ENCODE measurements at places on chromosomes 13 and 19.

GRCh38 chr19:35315883-35316282 lies 13.1 kb upstream of the CD22 start:
- DNase-seq, result no peak

- peak; percentile 42 for DNase-seq
Observed at GRCh38 chr19:42122691-42123607, 9.3 kb downstream of the POU2F2 start.

DNA sequence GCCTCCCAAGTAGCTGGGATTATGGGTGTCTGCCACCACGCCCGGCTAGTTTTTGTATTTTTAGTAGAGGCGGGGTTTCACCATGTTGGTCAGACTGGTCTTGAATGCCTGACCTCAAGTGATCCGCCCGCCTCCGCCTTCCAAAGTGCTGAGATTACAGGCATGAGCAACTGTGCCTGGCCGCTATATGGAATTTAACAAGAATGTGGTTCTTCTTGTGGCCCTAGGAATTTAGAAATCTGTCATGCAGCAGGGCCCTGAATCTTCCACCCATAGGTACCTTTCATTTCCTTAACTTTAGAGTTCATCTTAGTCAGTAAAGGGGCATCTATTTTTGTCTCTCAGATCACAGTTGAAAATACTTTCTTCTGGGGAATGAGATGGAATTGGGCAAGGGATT lies 25.6 kb upstream of the NDFIP2 start:
- DNase-seq, result no peak

GRCh38 chr19:33390101-33390907 lies 16.8 kb downstream of the CEBPG start:
- no peak for DNase-seq

DNA sequence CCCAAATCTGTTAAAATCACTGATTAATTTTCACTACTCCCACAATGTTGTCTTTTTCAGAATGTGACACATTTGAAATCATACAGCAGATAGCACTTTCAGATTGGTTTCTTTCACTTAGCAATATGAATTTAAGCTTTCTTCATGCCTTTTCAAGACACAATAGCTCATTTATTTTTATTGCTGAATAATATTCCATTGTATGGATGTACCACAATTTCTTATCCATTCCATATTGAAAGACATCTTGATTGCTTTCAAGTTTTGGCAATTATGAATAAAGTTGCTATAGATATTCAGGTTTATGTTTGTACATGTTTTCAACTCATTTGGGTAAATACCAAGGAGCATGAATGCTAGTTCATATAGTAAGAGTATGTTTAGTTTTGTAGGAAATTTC lies 2635.6 kb upstream of the PCDH20 start:
- DNase-seq, result no peak

DNA sequence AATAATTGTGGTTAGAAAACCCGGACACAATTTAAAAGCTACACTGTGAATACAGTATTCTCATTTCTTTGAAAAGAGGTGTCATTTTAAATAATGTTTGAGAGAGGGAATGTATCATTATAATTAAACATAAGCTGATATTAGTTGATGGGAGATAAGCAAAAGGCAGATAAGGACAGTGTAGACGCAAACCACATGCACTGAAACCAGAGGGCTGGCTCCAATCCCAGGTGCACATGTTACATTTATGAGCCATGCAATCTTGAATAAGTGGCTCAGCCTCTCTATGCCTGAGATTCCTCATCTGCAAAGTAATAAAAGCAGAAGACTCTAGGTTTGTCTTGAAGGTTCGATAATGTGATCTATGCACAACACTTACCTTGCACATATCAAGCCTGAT lies 238.7 kb downstream of the EFNB2 start:
- no peak for DNase-seq

DNA sequence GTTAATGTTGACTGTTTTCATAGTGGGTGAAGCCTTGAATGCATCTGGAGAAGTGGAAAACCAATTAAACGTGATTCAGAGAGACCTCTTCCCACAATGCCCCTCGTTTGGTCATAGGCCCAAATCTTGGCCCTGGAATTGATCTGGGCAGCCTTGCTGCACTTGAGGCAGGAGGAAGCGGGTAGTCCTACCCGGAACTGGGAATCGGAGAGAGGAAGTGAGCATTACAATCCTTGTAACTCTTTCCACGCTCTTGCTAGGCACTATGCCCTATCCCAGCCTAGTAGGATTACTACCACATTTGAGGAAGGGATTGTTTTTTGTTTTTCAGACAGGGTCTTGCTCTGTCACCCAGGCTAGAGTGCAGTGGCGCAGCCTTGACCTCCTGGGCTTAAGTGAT lies 3.6 kb downstream of the KCNK6 start:
- DNase-seq, result no peak

- no peak for DNase-seq
Observed at GRCh38 chr13:97757807-97758206, 195.7 kb upstream of the IPO5 start.

GRCh38 chr19:18590273-18591272 lies 2.0 kb downstream of the REX1BD start:
- DNase-seq, result peak; percentile 99

DNA sequence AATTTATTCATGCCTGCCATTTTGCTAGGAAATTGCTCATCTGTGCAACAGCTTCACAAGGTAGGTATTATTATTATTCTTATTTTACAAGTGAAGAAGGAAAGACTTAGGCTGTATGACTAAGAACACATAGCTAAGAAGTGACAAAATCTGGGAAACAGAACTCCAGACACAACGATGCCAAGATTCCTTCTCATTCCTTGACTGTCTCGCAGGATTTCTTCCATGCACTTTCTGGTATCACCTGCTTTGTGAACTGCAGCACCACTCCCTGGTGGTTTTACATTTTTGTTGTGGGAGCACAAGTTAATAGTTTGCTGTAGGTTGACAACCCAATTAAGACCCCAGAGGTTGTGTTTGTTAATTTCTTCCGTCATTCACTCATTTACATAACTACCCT lies 188.5 kb downstream of the LACC1 start:
- DNase-seq, result no peak

DNA sequence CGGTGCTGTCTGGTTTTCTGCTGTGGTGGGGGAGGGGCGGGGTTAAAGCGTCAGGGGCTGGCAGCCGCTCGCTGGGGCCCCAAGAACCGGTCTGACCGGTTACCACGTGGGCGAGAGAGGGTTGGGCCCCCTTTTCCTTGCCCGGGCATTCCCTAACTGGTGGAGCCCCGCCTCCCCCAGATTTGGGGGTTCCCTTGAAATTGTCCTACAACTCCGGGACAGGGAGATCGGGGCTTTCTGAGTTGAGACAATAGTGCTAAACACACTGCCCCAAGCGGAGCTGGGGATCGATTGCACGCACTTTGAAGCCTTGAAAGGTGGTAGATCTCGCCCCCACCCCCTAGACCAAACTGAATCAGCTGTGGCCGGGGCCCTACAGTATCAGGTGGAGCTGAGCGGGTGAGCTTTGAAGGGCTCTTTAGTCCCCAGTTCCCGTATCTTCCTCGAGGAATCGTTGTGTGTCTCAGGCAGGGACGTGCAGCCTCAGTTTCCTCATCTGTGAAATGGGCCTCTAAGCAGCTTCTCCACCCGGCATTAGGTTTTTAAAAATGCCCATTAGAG lies 4.8 kb downstream of the IER2 start:
- peak; percentile 78 for DNase-seq

- DNase-seq, result no peak
Observed at GRCh38 chr19:48680436-48681126, 7.8 kb upstream of the NTN5 start.

DNA sequence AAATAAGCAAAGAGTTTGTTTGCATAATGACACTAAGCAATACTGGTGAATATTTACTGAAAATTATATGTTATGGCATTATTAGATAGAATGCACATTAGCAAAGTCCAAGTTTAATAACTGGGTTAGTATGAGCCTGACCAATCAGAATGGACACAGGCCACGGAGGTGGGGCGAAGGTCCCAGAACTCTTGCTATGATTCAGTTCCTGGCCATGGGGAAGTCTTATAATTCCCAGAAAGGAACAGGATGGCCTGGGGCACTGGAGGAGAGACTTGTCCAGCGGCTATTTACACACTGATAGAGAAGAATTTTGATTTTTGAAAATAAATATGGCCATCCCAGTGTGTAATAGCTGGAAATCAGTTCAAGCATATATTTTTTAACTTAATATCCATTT lies 372.0 kb downstream of the EFNB2 start:
- DNase-seq, result no peak

DNA sequence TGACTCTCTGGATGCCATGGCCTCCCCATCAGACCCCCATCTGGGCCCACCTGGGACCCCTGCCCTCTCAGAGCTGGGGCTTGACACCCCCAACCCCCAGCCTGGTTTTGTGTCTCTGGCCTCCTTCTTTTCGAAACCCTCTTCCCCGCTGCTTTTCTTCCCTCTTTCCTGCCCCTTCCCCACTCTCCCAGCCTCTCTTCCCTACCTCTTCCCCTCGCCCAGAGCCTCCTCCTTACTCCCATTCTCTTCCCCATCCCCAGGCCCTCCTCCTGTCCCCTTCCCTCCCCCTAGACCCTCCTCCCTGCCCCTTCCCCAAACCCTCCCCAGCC lies 2.1 kb downstream of the TNFSF9 start:
- no peak for DNase-seq

DNA sequence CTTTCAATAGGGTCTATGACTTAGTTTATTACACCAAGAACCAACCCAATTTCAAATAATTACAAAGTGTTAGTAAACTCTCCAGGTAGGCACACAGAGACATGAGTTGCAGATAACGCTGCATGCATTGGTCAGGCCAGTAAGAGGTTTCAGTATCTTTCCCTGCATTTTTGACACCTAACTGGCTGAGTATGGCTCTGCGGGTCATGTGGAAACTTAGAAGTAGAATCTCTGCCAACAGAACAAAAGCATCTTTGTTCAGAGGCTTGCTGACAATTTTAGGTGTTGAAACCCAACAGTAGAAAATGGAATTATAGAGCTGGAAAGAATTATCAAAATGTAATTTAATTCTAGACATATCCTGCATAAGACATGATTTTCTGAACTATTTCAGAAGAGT lies 25.3 kb downstream of the HTR2A start:
- DNase-seq, result no peak

GRCh38 chr19:1253514-1254080 lies 5.2 kb downstream of the MIDN start:
- no peak for DNase-seq

DNA sequence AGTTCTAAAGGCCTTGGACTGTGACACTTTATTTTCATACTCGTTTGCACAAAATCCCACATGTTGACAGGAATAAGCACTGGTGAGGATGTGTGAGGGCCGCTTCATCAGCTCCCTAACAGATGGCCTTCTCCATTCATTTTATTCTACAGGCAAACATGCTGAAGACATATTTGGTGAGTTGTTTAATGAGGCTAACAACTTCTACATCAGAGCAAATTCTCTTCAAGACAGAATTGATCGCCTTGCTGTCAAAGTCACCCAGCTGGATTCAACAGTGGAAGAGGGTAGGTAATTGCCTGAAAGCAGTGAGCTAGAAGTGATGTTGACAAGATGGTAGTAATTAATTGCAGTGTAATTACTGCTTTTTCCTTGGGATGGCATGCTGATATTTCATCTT lies 95.7 kb downstream of the GPR12 start:
- DNase-seq, result no peak

DNA sequence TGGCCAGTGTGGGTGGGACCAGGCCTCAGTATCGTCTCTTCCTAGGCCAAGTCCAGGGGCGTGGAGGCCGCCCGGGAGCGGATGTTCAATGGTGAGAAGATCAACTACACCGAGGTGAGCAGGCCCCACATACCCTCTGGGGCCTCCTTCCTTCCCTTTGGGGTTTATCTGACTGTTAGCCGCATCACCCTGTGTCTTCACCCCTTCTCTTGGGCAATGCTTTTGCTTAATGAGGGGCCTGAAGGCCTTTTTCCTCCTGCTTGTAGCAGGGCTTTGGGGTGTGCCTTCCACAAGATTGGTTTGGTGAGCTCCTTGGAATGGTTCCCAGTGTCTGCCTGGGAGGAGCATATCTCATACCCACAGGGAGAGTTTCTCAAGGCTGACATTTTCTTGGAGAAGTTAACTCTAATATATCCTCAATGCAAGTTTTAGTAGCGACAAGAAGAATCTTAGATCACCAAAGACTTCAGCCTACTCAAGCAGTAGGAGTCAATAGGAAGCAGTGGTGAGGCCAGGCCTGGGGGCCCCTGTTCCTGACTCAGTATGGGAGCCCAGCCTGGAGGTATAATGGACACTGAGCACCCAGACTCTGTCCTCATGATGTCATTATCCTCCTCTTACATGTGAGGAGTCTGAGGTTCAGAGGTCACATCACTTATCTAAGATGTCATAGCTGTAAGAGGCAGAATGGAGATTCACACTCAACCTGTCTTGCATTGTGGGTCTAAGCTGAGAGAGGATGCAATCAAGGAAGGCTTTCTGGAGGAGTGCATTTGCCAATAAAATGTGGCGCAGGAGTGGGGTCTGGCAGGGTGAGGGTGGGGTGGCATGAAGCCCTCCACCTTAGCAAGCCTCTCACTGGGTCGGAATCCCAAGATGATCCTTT lies 2.0 kb downstream of the GPI start:
- no peak for DNase-seq

GRCh38 chr19:13833330-13834243 lies 38.3 kb downstream of the ZSWIM4 start:
- peak; percentile 96 for DNase-seq

DNA sequence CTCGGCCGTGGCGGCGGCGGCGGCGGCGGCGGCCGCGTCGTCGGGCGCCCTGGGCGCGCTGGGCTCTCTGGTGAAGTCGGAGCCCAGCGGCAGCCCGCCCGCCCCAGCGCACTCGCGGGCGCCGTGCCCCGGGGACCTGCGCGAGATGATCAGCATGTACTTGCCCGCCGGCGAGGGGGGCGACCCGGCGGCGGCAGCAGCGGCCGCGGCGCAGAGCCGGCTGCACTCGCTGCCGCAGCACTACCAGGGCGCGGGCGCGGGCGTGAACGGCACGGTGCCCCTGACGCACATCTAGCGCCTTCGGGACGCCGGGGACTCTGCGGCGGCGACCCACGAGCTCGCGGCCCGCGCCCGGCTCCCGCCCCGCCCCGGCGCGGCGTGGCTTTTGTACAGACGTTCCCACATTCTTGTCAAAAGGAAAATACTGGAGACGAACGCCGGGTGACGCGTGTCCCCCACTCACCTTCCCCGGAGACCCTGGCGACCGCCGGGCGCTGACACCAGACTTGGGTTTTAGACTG lies 1.7 kb downstream of the SOX1 start:
- no peak for DNase-seq

DNA sequence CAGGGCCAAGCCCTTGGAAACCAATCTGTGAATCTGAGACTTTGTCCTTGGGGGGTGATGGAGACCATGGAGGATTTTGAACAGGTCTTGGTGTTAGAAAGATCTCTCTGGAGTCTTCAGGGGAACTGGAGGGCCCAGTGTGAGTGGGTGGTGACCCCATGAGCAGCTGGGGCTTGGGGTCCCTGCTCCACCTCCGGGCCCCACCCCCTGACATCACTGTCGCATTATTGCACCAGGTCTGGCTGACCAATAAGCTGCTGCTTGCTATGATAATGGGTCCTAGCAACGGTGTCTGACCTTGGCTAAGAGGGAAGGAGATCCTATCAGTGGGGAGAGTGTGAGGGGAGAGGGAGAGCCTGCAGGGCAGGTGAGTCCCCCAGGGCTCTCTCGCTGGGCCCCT lies at the start of gene IRGC:
Gene IRGC, plus strand, starts transcription at position 301 of the 400 bp plus-strand sequence. CDS start 2,483 bp downstream, outside the sequence.
- DNase-seq, result no peak

Measured in NCI-H82 (cell line).